ENCODE measurements at places on chromosomes 13 and 19. TPM values are rescaled to one million over a fixed set of nuclear protein-coding genes. Genes with fewer than 3 reads are reported as not detected.

DNA sequence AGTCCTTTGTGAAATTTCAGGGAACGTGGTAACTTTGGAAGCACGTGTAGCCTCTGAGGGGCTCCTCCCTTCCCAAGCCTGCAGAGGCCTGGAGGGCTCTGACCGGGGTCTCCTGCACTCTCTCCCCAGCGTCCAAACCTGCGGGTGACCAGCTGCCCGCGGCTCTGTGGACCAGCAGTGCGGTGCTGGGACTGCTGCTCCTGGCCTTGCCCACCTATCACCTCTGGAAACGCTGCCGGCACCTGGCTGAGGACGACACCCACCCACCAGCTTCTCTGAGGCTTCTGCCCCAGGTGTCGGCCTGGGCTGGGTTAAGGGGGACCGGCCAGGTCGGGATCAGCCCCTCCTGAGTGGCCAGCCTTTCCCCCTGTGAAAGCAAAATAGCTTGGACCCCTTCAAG lies 2.7 kb upstream of the TPGS1 start:
- no peak for DNase-seq

GRCh38 chr19:36420961-36421748 lies 2.7 kb upstream of the ZFP82 start:
- no peak for DNase-seq

DNA sequence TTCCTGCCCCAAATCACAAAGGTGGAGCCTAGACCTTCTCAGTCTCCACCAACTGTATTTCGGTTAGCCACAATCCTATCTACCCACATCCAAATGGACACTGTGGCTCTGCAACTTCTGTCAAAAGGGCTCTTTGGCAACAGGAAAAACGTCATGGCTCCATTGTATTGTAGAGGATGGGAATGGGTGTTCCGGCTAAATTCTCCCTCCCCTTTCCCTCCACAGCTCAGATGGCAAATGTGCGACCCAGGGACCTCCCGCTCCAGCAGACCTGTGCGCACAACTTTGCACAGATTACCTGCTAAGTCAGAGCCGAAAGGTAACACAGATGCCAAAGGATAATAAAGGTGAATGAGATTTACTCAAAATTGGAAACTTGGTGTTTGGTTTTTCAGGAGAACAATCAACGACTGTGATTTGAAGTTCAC lies 968 bp upstream of the KL start:
- DNase-seq: no peak

Gene KIR3DL1
- total RNA-seq: not detected

Gene STARD13
- total RNA-seq: not detected

Gene CEACAM19
- 0.23 TPM for total RNA-seq
